NCI-H748 treated with DMSO at 0.1 percent for 48 hours (cell line): ENCODE measurements at places on chromosomes 7 and 10.

DNA sequence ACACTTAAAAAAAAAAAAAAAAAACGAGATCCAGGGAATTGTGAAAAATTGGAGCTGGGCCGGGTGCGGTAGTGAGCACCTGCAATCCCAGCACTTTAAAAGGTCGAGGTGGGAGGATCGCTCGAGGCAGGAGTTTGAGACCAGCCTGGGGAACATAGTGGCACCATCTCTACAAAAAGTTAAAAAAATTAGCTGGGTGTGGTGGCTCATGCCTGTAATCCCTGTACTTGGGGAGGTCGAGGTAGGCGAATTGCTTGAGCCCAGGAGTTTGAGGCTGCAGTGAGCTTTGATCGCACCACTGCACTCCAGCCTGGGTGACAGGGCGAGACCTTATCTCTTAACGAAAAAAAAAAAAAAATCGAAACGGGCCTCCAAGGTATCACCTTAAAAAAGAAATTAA lies 2.0 kb downstream of the CLDN4 start:
- no peak for DNase-seq

- no peak for DNase-seq
These were observed 12.0 kb upstream of the PURB start for GRCh38 chr7:44897309-44897708.

DNA sequence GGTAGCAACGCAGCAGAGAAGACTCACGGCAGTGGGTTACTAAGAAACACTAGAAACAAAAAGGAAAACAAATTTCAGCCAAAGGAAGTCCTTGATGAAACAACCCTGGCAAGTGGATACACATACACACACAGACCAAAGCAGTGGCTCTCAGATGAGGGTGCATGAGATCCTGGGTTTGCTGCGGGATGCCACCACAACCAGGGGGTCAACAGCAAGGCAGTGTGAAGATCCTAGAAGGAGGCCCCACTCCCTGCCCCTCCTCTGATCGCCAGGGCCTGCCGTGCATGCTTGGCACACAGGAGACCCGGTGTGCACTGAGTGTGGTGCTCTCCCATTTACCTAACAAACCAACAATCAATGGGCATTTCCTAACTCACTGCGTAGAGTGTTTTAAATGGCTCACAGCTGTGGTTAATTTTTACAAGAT lies 252.3 kb upstream of the KLF14 start:
- no peak for DNase-seq

GRCh38 chr7:26574476-26574875 lies 282.8 kb downstream of the SNX10 start:
- no peak for DNase-seq

DNA sequence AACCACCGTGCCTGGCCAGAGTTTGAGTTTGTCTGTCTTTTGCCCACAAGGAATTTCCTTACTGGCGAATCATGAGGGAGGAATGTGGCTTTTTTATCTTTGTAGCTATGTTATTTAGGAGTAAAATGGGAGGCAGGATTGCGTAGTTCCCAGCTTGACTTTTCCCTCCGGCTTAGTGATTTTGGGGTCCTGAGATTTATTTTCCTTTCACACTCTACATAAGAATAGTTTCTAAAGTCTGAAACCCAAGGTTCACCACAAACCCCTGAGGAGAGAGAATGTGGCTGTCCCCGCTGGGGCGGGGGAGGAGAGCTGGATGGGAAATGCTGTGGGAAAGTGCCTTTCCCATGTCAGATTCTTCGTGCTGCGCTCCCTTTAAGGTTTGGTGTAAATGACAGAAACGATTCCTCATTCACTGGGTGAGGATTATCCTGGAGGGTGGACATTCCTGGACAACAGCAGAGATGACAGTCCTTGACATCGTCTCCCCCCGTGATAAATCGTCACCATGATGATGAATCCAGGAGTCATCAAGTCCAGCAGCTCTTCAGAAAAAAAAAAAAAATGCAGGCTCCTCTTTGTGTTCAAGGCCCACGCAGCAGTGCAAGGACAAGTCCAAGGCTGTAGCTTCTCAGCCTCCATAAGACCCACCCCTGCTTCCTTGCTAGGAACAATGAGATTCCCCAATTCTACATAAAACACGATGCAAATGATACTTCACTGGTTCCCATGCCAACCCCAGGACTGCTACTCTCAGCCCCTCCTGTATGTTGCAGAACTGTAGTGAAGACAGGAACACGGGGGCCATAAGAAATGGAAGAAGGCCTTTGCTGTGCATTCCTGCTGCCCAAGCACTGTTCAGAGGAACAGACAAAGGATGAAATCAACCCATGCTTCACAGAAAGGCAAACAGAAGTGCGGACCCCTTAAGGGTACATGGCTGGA lies 233.1 kb downstream of the CCDC3 start:
- no peak for DNase-seq

DNA sequence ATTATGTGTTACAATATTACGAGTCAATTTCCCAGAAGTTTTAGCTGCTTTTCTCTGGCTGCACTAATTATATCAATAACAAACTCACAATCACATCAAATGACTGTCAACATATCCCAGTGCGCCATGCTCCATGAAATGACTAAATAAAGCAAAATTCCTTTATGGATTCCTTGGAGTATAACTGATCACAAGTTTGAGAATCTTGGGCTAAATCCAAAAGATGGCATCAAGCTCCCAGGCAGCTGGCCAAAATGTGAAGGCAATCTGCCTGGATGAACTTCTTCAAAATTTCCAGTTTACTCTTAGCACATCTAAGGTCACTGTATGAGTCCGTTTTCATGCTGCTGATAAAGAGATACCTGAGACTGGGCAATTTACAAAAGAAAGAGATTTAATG lies 210.8 kb downstream of the CCSER2 start:
- DNase-seq = no peak

GRCh38 chr7:106346167-106346677 lies 61.4 kb upstream of the NAMPT start:
- no peak for DNase-seq

- DNase-seq = no peak
These were observed 39.9 kb upstream of the SORCS3 start for GRCh38 chr10:104601166-104601565.

DNA sequence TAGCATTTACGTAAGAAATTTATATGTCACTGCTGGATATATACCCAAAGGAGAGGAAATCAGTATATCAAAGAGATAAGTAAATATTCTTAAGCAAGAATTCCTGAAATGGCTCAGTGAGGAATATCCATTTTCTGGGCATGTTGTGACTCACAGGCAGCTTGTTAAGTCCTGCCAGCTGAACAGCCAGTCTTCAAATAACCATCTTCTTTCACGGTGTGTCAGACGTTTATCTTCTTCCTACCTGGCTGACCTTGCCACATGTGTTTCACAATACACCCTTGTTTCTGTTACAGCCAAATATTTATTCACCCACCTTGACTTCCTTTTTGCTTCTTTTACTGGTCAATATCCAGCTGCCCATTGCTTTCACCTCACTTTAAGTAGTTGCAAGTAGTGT lies 648.1 kb downstream of the ANKRD7 start:
- peak; percentile 74 for DNase-seq

GRCh38 chr7:132654150-132654549 lies 77.9 kb upstream of the PLXNA4 start:
- no peak for DNase-seq

DNA sequence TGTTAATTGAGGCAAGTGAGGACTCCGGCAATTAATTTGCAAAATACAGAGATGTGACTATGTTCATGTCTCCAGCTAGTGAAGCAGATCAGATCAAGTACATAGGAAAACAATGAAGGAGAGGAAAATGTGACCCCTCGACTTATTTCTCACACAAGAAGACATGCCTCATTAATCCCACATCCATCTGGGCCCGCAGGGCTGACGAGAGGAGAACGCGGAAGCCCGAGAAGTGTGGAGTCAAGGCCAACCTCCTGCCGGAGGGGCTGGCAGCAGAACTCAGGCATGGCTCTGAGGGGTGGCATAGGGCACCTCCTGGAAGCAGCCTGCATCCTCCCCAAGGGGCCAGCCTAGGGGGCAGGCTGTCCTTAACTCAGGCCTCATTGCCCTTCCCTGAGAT lies 54.4 kb downstream of the ZNF503 start:
- DNase-seq = no peak

DNA sequence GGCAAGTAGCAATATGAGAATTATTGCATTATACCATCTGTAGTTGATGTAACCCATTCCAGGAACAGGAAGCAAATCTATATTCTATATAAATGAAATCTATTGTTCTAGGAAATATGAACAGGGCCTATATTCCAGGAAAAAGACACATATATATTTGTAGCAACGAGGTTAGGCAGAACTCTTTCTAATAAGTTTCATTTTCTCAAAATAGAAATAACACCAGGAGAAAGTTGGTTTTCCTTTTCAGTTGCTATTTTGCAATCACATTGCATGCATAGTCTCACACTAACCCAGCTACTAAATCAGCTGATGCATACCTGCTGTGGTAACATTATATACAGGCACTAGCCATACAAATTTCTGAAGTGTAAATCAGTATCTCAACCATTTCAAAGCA lies 6.2 kb upstream of the IFIT2 start:
- DNase-seq = no peak

GRCh38 chr10:96389785-96390184 lies 31.0 kb upstream of the OPALIN start:
- DNase-seq = no peak

DNA sequence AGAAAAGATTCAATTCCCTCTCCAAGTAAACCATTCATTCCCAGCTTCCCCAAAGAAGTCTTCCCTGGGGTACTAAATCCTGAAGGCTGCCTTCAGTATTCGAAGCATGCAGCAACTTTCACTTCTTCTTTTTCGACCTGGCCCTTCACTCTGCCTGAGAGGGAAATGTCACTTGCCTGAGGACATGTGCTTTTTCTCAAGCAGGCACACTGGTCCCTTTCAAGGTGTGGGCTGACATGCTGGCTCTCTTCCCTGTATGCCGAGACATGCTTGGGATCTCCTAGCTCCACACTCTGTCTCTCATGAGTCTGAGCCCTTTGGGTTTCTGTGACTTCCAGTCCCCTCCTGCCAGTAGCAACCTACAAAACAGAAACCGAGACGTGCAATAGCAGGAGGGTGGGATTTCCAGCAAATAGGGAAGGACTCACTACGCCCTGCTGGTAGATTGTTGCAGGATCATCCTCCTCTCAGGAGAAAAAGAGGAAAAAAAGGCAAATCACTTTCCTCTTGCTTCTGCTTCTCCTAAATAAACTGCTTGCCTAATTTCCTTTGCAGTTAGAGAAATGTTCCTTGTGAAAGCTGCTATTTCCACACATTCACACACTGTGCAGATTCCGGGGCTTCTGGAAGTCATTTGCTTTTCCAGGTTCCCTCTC lies 33.5 kb downstream of the FIGNL1 start:
- DNase-seq = no peak

DNA sequence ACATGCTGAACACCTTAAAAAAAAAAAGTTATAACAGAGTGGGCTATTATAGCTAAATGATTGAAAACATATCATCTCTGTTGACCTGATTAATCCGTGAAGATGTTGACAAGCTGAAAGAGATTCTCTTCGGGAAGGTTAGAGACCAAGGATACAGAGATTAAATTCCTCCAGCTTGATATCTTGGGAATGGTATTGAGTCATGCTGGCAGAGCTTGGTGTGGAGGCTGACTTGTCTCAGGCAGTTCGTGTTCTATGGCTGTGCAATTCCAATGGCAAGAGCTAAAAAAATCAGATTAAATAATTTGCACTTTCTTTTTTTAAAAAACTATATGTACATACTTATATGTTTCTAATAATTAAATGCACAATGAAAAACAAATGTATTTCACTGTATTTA lies 24.9 kb upstream of the CACNA2D1 start:
- DNase-seq = no peak

DNA sequence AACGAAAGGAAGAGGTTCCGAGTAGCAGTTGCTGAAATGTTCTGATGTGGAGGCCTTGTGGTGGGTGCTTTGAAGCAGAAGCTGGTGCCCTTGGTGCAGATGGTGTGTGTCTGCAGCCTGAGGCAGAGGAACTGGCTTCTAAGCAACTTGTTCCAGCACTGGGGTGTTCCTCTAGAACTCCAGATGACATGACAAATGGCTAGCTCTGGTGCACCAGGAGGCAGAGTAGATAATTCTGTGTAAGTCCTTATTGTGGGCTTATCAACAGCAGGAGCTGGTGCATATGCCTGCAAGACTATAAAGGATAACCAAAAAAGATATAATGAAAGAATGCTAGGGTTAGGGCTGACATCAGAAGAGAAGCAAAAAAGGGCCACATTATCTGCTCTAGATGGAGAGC lies 76.5 kb downstream of the ARL5B start:
- DNase-seq = no peak

- DNase-seq = no peak
These were observed 246.6 kb downstream of the ZMYND11 start for GRCh38 chr10:381805-382204.

- no peak for DNase-seq
These were observed 583.5 kb upstream of the SEMA3D start for GRCh38 chr7:85770332-85770731.

- no peak for DNase-seq
These were observed 66.9 kb downstream of the STK17A start for GRCh38 chr7:43649755-43650274.

DNA sequence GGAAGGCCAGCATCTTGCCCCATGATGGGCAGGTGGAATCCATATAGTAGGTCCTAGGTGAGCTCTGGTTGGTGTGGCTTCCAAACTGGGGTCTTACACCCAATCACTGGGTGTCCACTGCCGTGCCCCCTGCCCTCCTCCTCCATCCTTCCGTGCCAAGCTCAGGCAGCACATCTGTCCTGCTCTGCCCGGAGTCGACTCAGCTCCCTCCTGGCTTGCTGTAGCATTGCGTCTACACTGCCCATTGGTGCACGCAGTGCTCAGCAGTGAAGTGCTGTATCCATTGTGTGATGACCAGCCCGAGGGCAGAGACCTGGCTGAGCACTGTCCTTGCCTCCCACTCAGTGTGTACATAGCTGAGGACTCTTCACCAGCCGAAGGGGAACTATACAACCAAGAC lies 148.4 kb downstream of the ADAM12 start:
- no peak for DNase-seq

DNA sequence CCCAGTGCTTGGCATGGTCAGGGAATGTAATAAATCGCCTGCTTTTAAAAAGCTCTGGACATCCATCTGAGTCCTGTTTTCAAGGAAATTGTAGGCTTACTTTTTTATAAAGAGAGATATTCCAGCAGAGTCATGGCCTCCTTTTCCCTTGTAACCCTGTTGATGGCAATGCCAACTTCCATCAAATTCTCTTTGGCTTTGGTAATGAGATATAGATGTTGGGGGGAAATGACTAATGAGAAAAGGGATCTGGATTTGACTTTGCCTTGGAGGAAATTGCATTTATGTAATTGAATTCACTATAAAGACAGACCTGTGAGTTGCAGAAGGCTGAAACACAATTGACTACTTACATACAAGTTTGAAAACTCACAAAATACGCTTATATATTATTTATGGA lies 347.5 kb downstream of the GPR158 start:
- DNase-seq = no peak
